ENCODE measurements at places on chromosomes 4 and X.

DNA sequence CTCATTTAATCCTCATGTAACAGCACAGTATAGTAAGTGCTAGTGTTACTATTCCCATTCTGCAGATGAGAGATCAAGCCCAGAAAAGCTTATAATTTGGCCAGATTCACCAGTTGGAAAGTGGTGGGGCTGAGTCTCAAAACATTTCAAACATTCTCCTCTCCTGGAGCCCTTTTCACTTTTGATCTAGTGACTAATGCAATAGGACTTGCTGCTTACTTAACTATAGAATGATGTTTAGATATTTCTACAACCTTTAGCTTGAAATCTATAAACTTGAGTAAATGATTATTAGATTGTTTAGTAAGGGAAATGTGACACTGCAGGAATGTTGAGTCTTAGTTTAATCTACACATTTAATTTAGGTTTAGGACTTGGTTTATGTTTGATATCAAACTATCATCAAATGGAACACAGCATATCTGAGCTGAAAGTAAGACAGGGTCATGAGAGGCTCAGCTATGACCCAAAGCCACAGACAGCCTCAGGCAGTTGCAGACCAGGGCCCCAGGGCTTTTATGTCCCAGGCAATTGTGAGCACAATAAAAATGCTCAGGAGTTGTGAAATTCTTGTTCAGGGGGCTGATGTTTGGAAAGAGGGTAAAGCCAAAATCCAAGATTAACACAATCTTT lies 199.5 kb upstream of the HS3ST1 start:
- DNase-seq: no peak

DNA sequence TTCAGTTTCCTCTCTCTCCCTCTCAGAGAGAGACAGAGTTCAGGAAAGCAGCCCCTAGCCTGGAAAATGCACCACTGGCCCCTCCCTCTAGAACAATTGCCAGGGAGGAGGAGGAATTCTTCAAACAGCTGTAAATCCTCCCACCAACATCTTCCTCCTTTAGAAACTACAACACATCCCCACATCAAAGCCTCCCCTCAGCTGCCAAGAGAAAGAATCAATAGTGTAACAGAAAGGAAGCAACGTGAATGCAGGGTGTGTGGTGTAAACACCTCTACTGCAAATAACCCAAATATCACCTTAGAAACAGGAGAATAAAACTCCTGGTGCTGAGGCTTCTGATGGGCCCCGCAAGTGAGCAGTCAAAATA lies 249.9 kb upstream of the GATB start:
- no peak for DNase-seq

- DNase-seq: no peak
Observed at GRCh38 chrX:150005027-150005426, 66.7 kb upstream of the EOLA2 start.

GRCh38 chr4:166198041-166198440 lies 325.0 kb downstream of the TLL1 start:
- no peak for DNase-seq

DNA sequence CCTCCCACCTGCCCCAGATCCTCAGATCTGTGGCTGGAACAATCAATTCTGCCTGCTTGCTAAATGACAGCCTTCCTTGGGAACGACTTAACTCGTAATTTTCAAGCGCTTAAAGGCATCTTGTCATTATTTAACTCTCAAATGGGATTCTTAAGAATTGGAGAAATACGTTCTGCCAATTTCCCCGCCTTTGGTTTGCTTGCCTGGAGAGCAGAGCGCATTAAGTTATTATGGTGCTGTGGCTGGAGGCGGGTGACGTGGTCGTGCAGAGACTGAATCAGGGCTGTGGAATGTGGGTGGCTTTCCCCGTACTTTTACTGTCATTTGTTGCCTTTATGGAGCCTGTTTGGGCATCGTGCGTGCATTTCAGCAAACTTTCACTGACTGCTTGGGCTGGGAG lies 78.9 kb upstream of the PSAPL1 start:
- no peak for DNase-seq

GRCh38 chrX:134244043-134244442 lies 7.1 kb downstream of the CCDC160 start:
- DNase-seq: no peak

- no peak for DNase-seq
Observed at GRCh38 chrX:1205681-1206611, 6.5 kb downstream of the CRLF2 start.

DNA sequence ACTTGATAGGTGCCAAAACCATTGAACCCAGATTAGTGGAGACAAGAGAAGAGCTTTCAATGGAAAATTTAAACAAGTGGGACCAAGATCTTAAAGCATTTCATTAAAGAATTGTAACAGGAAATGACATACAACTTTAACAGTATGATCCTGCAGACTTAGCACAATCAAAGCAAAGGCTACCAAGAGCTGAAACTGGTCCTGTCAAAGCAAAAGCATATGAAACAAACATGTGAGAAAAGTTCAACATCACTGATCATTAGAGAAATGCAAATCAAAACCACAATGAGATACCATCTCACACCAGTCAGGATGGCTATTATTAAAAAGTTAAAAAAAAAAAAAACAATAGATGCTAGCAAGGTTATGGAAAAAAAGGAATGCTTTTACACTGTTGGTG lies 425.6 kb downstream of the IL1RAPL1 start:
- DNase-seq: no peak

GRCh38 chrX:42491137-42491907 lies 286.6 kb downstream of the PPP1R2C start:
- no peak for DNase-seq

DNA sequence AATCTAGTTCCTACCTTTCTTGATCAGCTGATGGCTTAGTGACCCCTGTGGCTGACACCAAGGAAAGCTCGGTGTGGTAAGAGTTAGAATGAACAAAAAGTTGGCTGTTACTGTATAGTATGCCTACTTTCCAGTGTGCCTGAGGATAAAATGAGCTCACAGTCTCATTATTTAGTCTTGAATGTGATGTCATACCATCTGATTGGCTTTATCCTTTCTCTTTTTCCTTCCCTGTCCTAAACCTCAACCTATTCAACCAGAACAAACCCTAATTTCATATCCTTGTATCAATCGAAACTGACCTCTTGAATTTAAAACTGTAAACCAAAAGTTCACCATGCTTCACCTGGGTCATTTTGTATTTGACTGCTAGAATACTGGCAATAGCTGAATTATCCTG lies 156.4 kb downstream of the PPARGC1A start:
- DNase-seq: no peak

GRCh38 chrX:10242026-10242425 lies 85.3 kb downstream of the CLCN4 start:
- DNase-seq: no peak

- DNase-seq: no peak
Observed at GRCh38 chr4:24212642-24213041, 322.8 kb upstream of the PPARGC1A start.
